NT2/D1 (cell line): ENCODE measurements at places on chromosomes 7 and 10.
A peak's percentile ranks its signal among the peaks of the same experiment; 100 is the strongest.

DNA sequence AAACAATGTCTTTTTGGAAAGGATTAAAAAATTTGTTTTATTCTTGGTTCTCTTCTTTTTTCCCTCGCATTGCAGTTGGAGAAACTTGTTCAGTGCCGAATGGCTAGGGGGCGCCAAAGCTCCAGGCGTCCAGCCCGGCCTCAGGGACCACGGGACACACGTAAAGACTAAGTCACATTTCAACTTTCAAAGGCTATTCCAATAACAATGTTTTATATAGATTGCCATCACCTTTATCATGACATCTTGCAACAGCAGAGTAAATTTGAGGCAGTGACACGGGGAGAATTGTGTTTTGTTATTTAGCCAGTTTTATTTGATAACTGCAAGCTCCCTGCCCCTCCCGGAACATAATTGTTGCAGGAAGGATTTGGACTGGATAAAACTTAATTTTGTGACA, 2.2 kb upstream of the IGFBP3 start:
- no peak for DNase-seq

- DNase-seq = no peak
These were observed 282.6 kb downstream of the AUTS2 start for GRCh38 chr7:69880840-69881239.

GRCh38 chr7:138813945-138814344, 15.9 kb upstream of the ATP6V0A4 start:
- no peak for DNase-seq

DNA sequence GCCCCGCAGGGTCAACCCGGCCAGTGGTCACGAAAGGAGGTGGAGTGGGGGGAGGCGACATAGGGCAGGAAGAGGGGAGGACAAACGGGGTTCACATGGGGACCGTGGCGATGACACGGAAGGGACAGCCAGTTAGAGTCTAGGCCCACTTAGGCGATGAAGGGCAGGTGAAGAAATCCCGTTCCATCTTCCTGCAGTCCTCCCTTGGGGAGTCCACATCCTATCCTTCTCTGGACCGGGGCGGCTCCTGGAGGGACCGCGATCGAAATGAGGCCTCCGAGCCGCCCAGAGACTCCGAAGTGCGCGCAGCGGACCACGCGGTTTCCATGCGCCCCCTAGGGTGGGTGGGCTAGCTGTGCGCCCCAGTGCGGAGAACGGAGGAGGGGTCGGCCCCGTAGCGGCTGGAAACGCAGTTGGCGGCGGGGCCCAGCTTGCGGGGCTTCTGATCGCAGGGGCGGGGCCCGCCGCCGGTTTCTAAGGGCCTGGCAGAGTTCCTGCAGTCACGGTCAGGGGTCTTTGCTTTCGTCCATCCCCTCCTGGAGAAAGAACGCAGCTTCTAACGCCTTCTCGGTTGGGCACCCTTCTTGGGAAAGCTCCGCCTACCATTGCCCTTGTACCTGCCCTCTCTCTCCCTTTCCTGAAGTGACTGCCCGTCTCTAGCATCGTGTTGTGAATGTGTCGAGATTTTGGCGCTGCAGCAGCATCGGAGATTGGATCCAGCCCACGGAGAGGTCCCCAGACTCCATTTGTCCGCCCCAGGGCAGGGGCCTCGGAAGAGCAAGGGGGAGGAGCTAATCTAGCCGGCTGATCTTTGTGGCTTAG, 17.9 kb upstream of the TMEM225B start:
- DNase-seq = peak; percentile 49

DNA sequence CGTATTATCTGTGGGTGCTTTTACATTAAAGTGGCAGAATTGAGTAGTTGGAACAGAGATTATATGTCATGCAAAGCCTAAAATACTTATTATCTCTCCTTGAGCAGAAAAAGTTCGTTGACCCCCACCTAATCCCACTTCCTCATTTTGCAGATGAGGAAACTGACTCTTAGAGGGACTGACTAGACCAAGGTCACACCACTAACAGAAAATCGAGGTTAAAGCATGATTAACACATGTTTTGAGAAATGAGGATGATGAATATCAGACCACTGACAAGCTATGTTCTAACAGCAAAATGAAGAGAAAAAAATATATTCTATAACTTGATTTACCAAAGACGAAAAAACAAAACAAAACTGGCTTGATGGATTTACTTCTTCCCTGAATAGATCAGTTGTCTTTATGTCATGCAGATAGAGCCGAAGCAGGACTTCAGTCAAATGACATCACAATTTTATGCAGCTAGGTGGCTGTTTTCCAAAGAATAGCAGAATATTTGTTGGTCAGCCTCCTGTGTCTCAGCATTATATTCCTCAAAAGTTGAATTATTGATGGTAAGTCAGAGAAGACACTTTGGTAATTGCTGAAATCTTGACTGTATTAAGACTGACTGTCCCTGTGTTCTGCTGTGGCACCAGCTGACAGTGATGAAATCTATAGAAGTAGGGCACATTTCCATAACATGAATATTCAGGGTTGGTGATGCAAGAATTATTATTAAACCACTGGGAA, 24.2 kb upstream of the SMIM30 start:
- no peak for DNase-seq

GRCh38 chr10:95462740-95463667, 98.2 kb downstream of the SORBS1 start:
- DNase-seq = no peak

GRCh38 chr7:148963583-148964482, 64.5 kb downstream of the PDIA4 start:
- DNase-seq = no peak

- DNase-seq = peak; percentile 64
These were observed 11.1 kb upstream of the INA start for GRCh38 chr10:103265717-103266329.

- no peak for DNase-seq
These were observed 44.5 kb downstream of the TBATA start for GRCh38 chr10:70740406-70741288.

GRCh38 chr7:92645114-92646061, 55.2 kb upstream of the FAM133B start:
- no peak for DNase-seq

DNA sequence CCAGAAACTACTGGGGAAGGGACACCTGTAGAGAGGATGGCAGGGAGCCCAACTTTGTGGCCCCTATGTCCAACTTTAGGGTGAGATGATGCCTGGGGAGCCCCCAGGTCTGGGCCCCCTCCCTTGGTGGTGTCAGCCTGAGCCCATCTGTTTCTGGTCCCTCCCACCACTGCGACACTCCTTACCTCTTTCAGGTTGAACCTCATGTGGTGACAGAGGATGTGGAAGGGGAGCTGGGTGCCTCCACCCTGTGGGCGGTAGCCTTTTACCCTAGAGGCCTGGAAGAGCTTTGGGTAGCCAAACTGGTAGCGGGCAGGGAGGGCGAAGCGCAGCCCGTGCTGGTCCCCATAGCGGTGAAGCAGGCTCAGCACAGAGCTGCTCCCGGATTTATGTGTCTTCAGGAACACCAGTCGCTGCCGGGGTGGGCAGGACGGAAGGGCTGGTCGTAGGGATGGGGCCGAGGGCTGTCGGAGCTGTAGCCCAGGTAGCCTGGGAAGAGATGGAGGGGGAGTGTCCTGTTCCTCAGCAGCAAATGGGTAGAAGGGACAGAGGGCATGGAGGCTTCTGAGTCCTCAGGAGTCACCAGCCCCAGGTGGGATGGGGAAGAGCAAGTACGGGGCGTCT, 2.0 kb downstream of the GAL3ST4 start:
- DNase-seq = no peak

GRCh38 chr7:40680657-40681056, 545.9 kb downstream of the SUGCT start:
- peak; percentile 50 for DNase-seq

- no peak for DNase-seq
These were observed 115.0 kb downstream of the EGFR start for GRCh38 chr7:55133630-55134358.

DNA sequence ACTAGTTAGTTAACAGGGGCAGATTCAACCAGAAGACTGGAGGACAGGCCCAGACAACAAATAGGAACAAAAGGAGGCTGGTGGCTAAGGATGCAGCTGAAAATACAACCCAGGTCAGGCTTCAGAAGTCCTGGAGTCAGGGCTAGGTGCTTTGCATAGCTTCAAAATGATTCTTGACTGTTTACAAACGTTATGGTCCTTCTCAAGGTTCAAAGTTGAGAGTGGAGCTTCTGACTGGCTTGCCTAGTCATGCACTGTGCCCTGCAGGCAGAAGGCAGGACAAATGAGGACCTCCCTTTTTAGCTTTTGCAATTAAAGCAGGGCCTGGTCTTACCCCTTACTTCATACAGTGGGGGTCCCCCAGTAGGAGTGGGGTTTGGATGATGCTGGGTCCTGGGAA, 4.4 kb upstream of the CDH23 start:
- no peak for DNase-seq

GRCh38 chr7:70153933-70154332, 555.7 kb downstream of the AUTS2 start:
- DNase-seq = no peak

DNA sequence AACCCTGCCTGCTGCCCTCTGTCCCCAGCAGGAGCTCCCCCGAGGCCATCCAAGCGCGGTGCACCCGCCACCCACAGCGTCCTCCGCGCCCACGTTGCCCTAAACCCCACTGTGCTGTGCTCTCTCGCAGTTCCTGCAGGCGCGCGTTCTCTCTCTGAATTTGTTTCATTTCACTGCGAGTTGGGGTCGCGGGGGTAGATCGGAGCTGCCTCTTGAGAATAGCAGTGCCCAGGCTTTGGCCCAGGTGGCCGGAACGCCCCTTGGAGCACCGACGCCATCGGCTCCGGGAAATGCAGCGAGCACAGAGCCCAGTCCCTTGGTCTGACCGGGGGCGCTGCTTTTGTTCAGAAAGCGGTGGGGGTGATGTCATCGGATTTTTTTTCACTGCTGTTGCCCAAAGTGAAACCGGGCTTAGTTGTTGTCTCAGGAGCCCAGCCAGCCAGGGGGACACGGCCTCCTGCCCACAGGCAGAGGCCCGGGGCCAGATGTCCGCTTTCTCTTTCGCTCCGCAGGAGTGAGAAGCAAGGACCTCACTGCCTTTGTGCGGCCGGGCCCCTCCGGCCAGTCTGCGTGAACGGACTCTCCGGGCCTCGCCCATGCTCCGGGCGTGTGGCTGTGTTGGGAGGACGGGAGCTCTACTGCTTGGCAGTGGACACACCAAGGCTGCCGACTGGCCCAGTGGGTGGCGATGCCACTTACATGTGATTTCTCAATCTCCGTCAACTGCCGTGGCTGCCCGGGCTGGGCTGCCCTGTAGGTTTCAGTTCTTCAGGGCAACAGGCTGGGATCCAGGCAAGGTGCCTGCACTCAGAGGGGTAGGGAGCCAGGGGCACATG, 43.1 kb downstream of the FOXK1 start:
- DNase-seq = no peak

DNA sequence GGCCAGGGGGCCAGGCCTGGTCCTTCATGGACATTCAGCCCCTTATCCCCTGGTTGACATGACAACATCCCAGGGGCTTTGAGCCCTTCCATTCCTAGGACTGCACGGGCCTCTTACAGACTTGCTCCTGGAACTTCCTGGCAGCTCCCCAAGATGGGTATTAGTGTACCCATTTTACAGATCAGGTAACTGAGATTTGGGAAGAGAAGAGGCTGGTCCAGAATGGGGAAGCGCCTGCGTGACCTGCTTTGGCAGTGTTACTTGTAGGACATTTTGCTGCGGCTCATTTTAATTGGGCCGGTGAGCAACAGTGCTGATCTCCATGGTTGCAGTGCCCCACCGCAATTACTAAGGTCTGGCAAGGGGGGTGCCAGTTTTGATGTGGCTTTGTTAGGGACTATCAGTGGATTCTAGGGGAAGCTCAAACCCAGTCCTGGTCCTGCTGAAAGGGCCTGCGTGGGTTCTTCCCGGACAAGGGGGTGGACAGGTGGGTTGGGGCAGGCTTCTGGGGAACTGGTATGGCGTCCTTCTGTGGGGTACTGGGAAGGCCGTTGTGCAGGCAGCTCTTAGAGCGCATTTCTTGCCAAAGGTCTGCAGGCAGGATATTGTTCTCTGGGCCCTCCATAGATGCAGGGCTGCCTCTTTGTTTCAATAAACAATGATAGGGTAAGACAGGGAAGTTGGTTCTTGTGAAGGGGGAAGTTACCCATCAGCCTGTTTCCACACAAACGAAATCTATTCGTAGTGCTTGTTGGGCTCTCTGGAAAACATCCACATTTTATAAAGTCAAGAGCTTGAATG, 137.6 kb downstream of the RGS10 start:
- no peak for DNase-seq

DNA sequence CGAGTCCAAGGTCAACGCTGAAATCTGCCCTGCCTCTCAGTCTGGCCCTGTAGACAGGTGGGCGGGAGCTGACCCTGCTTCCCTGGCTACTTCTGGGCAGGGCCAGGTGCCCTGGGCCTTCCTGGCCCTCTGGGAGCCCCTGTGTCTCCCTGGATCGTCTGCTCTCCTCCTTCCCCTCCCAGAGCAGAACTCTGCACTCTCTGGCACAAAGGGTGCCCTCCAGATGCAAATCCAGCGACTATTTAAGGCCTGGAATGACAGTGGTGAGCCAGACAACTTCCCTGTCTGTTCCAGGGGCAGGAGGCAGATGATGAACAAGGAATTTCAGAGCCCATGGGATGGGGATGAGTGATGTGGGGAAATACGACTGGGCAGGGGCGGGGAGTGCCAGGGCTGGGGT, 63.4 kb downstream of the C10orf105 start:
- DNase-seq = no peak

- no peak for DNase-seq
These were observed 34.2 kb upstream of the ZNF488 start for GRCh38 chr10:47418321-47418720.

- DNase-seq = no peak
These were observed 42.7 kb downstream of the TMEM26 start for GRCh38 chr10:61410353-61411070.

GRCh38 chr7:5469375-5470166, 45.9 kb upstream of the TNRC18 start:
- DNase-seq = no peak

- DNase-seq = no peak
These were observed 213.3 kb upstream of the PHYHIPL start for GRCh38 chr10:58963101-58963534.

DNA sequence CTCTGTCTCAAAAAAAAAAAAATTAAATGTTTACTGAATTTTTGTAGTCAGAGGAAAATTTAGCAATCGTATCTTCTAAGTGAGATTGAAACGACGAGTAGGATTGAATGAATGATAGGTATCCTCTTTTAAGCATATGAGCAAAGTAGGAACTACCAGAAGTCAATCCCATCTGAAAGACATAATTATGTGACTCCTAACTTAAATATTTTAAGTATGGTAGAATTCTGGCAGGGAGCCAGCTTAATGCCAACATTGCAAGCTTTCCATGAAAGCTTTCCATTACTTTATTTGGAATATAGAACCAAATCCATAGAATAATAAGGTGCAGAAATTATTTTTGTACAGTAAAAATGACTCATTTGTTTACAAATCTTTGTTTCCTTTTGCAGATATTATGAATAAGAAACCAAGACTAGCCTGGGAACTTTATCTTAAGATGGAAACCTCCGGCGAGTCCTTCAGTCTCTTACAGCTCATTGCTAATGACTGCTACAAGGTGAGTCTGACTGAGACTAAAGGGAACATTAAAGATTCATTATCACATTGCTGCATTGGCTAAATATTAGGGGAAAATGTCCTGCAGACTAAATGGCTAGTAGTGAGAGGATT, 50.2 kb upstream of the UBN2 start:
- no peak for DNase-seq
